ENCODE measurements at places on chromosomes 6 and 20. TPM values are rescaled to one million over a fixed set of nuclear protein-coding genes. Genes with fewer than 3 reads are reported as not detected.

MICB gene
- 12.6 TPM for total RNA-seq

GPR31 gene
- total RNA-seq, result not detected

STK4 gene
- 12.5 TPM for total RNA-seq

NDUFAF5 gene
- total RNA-seq, result 3.8 TPM

POLH gene
- 11.3 TPM for total RNA-seq

NRN1 gene
- total RNA-seq, result not detected

CCNC gene
- total RNA-seq, result 38.1 TPM

IMPG1 gene
- total RNA-seq, result not detected

BEND3 gene
- 0.60 TPM for total RNA-seq

AKAP12 gene
- total RNA-seq, result 103 TPM

RIPPLY2 gene
- not detected for total RNA-seq

DNAAF9 gene
- 11.4 TPM for total RNA-seq
